ENCODE measurements at places on chromosomes 13 and 19. TPM values are rescaled to one million over a fixed set of nuclear protein-coding genes. Genes with fewer than 3 reads are reported as not detected.

- peak; percentile 28 for DNase-seq
- no peaks in the 10 kb centered on the region for H3K4me1 ChIP-seq
- no peak within 1 kb of the TSS for H3K27ac ChIP-seq
- H3K4me3 ChIP-seq = peak within 1 kb of the TSS; percentile 65
- peaks cover 11% of the 10 kb centered on the region for H3K27me3 ChIP-seq
- peaks cover 6% of the 10 kb centered on the region for H3K36me3 ChIP-seq
Observed at GRCh38 chr19:41218615-41219507, at the start of gene AXL. AXL (plus strand) TSS chr19:41219223; CDS start chr19:41219393, 170 bp downstream.

DNA sequence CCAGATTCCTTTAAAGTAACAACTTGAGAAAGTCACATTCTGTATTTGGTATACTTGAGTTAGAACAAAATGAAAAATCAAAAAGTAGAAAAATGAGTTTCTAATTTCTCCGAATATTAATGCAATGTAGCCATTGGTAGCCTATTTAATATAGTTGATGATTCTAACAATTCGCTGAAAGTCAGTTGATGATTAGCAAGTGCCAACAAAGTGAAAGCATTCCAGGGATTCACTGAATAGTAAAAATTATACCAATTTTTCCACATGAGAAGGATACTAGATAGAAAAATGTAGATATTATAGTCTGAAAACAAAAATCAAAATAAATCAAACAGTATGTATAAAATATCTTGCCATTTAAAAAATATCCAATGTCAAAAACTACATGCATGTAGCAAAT lies 117.2 kb downstream of the FREM2 start:
- no peaks in the 10 kb centered on the region for H3K4me1 ChIP-seq
- no peak overlapping the region for H3K27ac ChIP-seq
- H3K36me3 ChIP-seq = peaks cover 9% of the 10 kb centered on the region
- no peak for DNase-seq
- no peaks in the 10 kb centered on the region for H3K27me3 ChIP-seq
- no peak overlapping the region for H3K4me3 ChIP-seq

- peaks cover 2% of the 10 kb centered on the region for H3K27me3 ChIP-seq
- H3K27ac ChIP-seq = no peak overlapping the region
- no peak overlapping the region for H3K4me3 ChIP-seq
- DNase-seq = no peak
- H3K4me1 ChIP-seq = no peaks in the 10 kb centered on the region
Observed at GRCh38 chr19:46813839-46814358, 25.5 kb upstream of the SLC1A5 start.

GRCh38 chr13:32176696-32177095 lies 138.5 kb downstream of the ZAR1L start:
- H3K4me1 ChIP-seq = peaks cover 11% of the 10 kb centered on the region
- H3K36me3 ChIP-seq = no peaks in the 10 kb centered on the region
- H3K27ac ChIP-seq = no peak overlapping the region
- DNase-seq = no peak
- peaks cover 4% of the 10 kb centered on the region for H3K27me3 ChIP-seq

- no peaks in the 10 kb centered on the region for H3K4me1 ChIP-seq
- H3K27me3 ChIP-seq = peaks cover 2% of the 10 kb centered on the region
- no peak overlapping the region for H3K4me3 ChIP-seq
- no peak overlapping the region for H3K27ac ChIP-seq
- DNase-seq = no peak
Observed at GRCh38 chr13:99446242-99446641, 55.0 kb upstream of the TM9SF2 start.

GRCh38 chr19:14023404-14024235 lies 4.3 kb upstream of the RLN3 start:
- no peaks in the 10 kb centered on the region for H3K36me3 ChIP-seq
- no peak overlapping the region for H3K4me3 ChIP-seq
- H3K4me1 ChIP-seq = no peaks in the 10 kb centered on the region
- peak; percentile 58 for DNase-seq
- no peaks in the 10 kb centered on the region for H3K27me3 ChIP-seq
- H3K27ac ChIP-seq = no peak overlapping the region

DNA sequence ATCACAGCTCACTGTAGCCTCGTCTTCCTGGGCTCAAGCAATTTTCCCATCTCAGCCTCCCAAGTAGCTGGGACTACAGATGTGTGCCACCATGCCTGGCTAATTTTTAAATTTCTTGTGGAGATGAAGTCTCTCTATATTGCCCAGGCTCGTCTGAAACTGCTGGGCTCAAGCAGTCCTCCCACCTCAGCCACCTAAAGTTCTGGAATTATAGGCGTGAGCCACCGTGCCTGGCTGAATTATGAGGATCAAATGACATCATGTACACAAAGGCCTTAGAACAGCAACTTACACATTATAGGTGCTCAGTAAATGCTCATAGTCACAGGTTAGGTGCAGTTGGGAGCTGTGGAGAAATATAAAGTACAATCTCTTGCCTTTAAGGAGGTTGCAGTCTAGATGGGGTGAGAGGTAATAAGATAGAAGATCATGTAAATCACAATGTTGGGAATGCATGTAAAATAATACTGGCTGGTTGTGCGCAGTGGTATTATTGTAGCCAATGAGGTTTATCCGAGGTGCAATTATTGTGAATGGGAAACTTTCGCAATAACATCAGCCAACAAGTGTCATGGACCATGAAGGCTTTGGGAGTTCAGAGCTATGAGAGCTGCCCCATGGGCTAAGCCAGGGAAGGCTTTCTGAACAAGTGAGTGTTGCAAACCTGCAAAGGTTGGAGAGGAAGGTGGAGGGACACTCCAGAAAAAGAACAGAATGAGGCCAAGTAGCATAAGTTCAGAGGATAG lies 29.8 kb upstream of the CXCL17 start:
- no peak overlapping the region for H3K27ac ChIP-seq
- H3K4me3 ChIP-seq = no peak overlapping the region
- no peaks in the 10 kb centered on the region for H3K27me3 ChIP-seq
- peaks cover 5% of the 10 kb centered on the region for H3K4me1 ChIP-seq
- no peak for DNase-seq
- H3K36me3 ChIP-seq = no peaks in the 10 kb centered on the region

The ZNF625 gene
- total RNA-seq = 25.1 TPM

DNA sequence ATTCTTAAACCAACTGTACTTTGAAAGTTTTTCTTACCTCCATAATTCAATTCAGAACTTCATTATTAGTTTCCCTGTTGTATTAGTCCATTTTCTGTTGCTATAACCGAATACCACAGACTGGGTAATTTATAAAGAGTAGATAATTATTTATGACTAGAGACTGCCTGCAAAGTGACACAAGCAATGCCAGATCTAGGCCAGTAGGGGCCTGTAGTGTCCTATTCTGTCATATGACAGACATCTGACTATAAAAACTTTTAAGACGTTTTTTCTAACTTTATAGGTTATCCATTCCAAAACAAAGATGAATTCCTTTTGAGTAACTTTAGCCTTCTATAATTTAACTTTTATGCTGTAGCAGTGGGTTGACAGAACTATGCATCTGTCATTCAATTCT lies 2783.8 kb downstream of the PCDH9 start:
- H3K36me3 ChIP-seq = no peaks in the 10 kb centered on the region
- no peak overlapping the region for H3K4me3 ChIP-seq
- no peak for DNase-seq
- no peak overlapping the region for H3K27ac ChIP-seq
- no peaks in the 10 kb centered on the region for H3K4me1 ChIP-seq

- DNase-seq = no peak
Observed at GRCh38 chr13:44903574-44903985, 85.7 kb downstream of the NUFIP1 start.

- H3K36me3 ChIP-seq = no peaks in the 10 kb centered on the region
- peaks cover 3% of the 10 kb centered on the region for H3K4me1 ChIP-seq
- H3K4me3 ChIP-seq = no peak overlapping the region
- no peak overlapping the region for H3K27ac ChIP-seq
Observed at GRCh38 chr13:103161476-103161875, 95.3 kb upstream of the SLC10A2 start.

The MYH14 gene
- 0.59 TPM for total RNA-seq

GRCh38 chr19:40800339-40800996 lies 1.5 kb downstream of the EGLN2 start:
- no peaks in the 10 kb centered on the region for H3K36me3 ChIP-seq
- DNase-seq = no peak
- peaks cover 39% of the 10 kb centered on the region for H3K4me1 ChIP-seq

DNA sequence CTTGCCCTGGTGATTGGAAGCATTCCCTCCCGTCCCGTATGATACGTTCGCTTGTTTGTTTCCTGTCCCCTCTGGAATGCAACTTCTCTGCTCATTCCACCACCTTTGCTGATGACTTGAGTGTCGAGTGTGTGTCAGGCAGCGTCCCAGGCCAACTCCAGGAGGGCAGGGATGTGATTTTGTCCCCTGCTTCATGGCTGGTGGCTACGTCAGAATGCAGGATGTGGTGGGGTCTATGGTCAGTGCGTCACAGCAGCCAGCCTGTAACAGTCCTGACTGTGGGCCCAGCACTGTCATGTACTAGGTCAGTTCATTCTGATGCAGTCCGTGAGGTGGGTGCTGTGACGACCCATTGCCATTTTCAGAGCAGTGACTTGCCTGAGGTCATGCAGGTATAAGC lies 16.2 kb downstream of the BRSK1 start:
- no peak for DNase-seq
- no peak overlapping the region for H3K27ac ChIP-seq
- H3K4me1 ChIP-seq = peaks cover 7% of the 10 kb centered on the region
- peaks cover 8% of the 10 kb centered on the region for H3K27me3 ChIP-seq
- H3K4me3 ChIP-seq = no peak overlapping the region

The ZNF540 gene
- 2.7 TPM for total RNA-seq

DNA sequence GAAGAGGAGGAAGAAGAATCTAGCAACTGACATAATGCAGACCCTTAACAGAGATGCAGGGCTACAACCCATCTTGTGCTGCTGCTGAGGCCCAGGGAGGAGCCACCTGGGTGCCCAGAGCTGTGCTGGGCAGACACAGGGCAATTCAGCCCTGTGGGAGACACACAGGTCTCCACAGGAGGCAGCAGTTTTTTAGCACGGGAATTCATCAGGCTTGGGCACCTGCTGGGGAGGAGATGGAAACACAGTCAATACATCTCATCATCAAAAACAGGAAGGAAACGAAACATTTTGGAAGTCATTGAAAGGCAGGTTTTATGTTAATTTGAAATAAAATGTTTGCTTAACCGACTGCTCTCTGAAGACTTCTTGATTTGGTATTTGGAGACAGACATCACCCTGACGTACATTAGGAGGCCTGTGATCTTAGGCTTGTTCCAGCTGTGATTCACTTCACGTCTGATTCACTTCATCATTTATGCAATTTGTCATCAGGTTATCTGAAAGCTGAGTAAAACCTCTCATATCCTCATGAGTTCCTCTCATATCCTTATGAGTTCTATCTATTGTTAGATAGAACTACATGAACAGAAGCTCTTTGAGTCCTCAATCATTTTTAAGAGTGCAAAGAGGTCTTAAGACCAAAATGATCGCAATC lies 77.4 kb downstream of the CYSLTR2 start:
- peaks cover 3% of the 10 kb centered on the region for H3K4me1 ChIP-seq
- DNase-seq = no peak
- no peak overlapping the region for H3K4me3 ChIP-seq
- peaks cover 5% of the 10 kb centered on the region for H3K36me3 ChIP-seq
- H3K27ac ChIP-seq = no peak overlapping the region

- no peaks in the 10 kb centered on the region for H3K36me3 ChIP-seq
- H3K4me1 ChIP-seq = peaks cover 40% of the 10 kb centered on the region
- peaks cover 7% of the 10 kb centered on the region for H3K27me3 ChIP-seq
- DNase-seq = no peak
Observed at GRCh38 chr13:77696006-77696878, 1.2 kb upstream of the SLAIN1 start.

DNA sequence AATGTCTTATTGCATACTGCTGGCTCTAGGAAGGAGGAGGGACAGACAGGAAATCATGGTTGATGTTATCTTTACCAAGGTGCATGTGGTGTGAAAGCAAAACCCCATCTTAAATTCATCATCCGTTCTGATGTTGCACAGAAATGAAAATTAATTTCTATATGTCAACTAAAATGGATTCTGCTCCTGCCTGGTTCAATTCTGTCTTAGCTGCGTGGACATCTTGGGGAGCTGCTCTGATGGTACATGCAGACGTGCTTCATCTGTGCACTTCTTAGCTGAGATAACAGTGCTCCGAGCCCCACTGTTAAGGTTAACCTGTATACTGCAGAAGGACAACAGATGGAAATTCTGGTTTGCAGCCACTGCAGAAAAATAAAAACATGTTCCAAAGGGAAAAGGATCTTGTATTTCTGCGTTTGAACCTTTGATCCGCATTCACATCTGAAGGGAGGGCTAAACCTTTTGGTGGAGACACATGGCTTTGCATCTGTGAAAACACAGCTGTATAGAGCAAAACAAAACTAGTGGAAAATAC lies 155.6 kb downstream of the TM9SF2 start:
- no peaks in the 10 kb centered on the region for H3K36me3 ChIP-seq
- peak overlapping the region; percentile 39 for H3K4me3 ChIP-seq
- H3K27ac ChIP-seq = peak overlapping the region; percentile 76
- no peak for DNase-seq
- H3K27me3 ChIP-seq = no peaks in the 10 kb centered on the region
- H3K4me1 ChIP-seq = peaks cover 33% of the 10 kb centered on the region

GRCh38 chr19:16191216-16191908 lies 6.2 kb downstream of the FAM32A start:
- H3K27me3 ChIP-seq = no peaks in the 10 kb centered on the region
- H3K36me3 ChIP-seq = no peaks in the 10 kb centered on the region

- H3K4me1 ChIP-seq = peaks cover 1% of the 10 kb centered on the region
- peak; percentile 56 for DNase-seq
- peaks cover 4% of the 10 kb centered on the region for H3K36me3 ChIP-seq
Observed at GRCh38 chr13:45393941-45394570, 24.1 kb downstream of the SLC25A30 start.

The MEF2B gene
- 1.7 TPM for total RNA-seq

DNA sequence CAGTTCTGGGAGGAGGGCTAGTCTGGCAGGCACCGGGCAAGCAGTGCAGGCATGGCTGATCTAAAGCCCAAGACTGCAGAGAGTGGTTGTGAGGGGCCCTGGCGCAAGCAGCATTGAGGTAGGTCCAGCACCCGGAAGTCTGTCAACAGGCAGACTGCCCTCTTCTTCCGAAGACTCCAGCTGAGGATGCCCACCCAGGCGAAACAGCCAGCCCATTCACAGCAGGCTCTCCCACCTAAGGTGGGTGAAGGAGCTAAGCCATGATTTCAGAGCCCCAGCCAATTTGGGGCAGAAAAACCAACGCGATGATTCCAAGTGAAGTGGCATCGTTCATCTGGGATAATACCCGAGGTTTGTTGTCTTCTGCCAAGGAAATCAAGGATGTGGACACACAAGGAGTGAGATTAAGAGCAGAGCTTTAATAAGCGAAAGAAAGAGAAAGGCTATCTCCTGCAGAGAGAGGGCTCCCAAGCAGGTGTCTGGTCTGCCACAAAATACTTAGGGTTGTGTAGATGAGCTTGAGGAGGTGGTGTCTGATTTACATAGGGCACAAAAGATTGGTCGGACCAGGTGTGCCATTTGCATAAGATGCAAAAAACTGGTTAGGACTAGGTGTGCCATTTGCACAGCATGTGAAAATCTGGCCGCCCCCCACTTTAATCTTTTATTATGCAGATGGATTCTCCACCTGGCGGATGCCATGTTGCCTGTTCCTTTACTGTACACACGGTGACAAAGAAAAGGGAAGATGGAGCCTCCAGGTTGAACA lies 22.6 kb downstream of the FAM124A start:
- H3K36me3 ChIP-seq = no peaks in the 10 kb centered on the region
- peaks cover 1% of the 10 kb centered on the region for H3K27me3 ChIP-seq
- H3K4me3 ChIP-seq = no peak overlapping the region
- H3K4me1 ChIP-seq = no peaks in the 10 kb centered on the region
- DNase-seq = no peak
